Ovary (tissue), 10 donors: ENCODE measurements at places on chromosomes 12 and 14. TPM values are rescaled to one million over a fixed set of nuclear protein-coding genes. Genes with fewer than 3 reads are reported as not detected.

DNA sequence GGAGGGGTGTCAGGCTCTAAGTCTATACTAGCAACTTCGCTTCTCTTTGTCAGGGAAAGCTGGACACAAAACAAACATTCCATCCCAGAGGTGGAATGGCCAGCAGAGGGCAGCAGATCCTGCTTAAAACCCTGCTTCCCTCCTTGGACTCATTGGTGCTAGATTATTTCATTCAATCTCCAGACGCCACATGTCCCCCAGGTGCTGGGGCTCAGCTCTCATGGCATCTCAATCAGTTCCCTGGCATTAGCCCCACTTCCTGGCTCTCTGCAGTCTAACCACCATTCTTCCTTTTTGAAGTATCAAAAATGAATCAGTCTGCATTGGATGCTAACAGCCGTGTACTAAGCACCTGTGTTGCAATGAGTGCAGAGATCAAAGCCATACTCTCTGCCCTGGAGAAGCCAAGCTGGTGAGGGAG is 8.1 kb upstream of the PPP1R1A start:
- peak; percentile 81 for DNase-seq

GRCh38 chr14:22410497-22410896 is 178.5 kb downstream of the DAD1 start:
- DNase-seq: no peak

DNA sequence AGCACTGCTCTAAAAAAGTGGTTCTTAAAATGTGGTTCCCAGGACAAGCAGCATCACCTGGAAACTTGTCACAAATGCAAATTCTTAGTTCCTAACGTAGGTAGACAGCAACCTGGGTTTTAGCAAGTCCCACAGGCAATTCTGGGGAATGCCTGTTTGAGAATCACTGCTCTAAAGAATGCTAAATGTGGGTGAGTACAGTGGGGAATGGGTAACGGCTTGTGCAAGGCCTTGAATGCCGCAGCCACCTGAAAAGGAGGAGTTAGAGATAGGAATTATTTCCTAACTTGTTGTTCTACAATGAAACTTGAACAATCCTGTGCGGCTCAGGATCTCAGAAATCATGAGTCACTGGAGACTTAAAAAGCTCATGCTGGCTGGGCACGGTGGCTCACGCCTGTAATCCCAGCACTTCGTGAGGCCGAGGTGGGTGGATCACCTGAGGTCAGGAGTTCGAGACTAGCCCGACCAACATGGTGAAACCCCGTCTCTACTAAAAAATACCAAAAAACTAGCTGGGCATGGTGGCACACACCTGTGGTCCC is 34.9 kb downstream of the GNS start:
- DNase-seq: no peak

The RND1 gene
- total RNA-seq: 0.24 TPM

GRCh38 chr12:105978276-105978675 is 160.5 kb downstream of the NUAK1 start:
- no peak for DNase-seq

- DNase-seq: no peak
Measured at GRCh38 chr12:18368594-18368993, 107.3 kb downstream of the PIK3C2G start.
